ENCODE measurements at places on chromosomes 7 and 10.

DNA sequence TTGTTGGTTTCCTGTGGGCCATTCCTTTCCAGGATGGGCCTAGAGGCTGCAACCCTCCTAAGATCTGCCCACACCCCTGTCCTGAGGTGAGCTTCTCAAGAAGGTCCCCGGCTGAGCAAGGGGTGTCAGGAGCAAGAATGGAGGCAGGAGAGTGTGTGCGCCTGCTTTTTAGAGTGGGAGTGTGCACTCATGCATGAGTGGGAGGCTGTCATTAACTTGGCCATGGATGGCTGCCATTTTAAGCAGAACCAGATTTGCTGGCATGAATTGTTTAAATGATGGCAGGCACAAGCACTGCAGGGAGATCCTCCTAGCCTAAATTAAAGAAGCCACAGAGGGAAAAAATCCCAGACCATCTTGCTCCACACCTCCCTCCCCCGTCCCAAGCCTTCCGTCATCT, 2.9 kb upstream of the SGPL1 start:
- no peak for DNase-seq

DNA sequence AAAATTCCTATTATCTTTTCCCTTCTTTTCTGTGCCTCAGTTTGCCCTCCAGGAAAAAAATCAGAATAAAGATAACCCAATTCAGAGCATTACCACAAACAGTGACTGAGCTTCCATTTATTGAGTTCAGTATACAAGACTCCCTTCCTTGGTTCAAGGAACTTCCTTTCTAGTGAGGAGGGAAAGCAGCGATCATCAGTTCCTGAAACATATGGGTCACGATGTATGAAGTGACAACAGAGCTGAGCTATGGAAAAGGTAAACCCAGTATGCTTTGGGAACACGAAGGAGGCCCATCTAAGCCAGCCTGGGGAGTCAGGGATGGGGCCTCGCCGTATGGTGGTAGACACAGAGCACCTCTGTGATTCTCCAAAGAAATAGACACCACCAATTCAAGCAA, 15.8 kb downstream of the C10orf71 start:
- no peak for DNase-seq

- DNase-seq: no peak
Observed at GRCh38 chr7:154843670-154844237, 159.2 kb downstream of the PAXIP1 start.

DNA sequence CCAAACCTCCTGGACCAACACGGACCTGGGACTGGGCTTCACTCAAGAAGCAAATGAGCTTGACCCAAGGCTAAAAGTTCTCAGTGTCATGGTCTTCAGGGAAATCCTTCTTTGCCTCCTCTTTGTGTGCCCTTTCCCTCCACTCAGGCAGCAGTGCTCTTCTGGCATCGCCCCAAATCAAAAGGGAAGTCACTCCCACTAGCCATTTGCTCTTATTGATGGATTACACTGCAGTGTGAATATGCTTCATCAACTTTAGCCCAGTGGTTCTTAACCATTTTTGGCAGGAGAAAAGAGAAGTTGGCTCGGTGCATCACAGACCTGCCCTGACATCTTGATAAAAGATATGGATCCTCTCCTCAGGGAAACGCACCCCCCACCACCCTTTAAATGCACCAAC, 19.2 kb upstream of the IKZF1 start:
- DNase-seq: no peak

DNA sequence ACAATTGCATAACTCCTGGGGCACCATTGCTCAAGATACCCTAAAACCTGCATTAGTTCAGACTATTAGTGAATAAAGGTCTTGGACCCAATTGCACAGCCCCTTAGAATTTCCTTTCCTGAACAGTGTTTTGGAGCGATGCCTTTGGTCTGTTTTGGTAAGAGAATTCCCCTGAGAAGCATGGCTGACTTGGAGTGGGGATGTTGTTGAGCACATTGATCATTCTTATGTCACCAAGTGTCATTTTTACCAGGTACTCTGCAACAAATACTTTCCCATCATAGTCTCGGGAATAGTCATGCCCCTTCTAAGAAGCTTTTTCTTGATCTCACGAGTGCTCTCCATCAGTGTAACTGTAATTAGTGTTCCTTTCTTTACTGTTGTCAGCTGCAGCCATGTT, 229.7 kb downstream of the GFRA1 start:
- DNase-seq: no peak

GRCh38 chr10:11678074-11678793, 63.9 kb upstream of the ECHDC3 start:
- no peak for DNase-seq

GRCh38 chr7:36527549-36527913, 137.9 kb downstream of the ANLN start:
- DNase-seq: no peak

- no peak for DNase-seq
Observed at GRCh38 chr7:71843676-71844075, 568.5 kb downstream of the CALN1 start.

DNA sequence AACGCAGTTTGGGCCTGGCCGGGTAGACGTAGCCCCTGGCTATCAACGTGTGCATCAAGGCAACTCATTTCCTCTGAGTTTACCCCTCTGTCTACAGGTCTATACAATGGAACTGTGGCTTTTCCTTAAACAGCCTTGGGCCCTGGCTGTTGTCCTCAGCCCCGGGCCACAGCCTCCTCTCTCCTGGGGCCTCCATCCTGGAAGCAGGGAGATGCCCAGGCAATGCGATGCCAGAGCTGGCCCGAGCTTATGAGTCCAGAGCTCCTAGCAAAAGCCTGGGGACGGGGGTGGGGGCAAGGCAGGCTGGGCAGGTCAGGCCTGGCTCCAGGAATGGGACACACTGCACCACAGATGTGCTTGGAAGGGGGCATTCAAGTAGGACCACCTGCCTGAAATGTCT, 89.6 kb upstream of the SMNDC1 start:
- no peak for DNase-seq

DNA sequence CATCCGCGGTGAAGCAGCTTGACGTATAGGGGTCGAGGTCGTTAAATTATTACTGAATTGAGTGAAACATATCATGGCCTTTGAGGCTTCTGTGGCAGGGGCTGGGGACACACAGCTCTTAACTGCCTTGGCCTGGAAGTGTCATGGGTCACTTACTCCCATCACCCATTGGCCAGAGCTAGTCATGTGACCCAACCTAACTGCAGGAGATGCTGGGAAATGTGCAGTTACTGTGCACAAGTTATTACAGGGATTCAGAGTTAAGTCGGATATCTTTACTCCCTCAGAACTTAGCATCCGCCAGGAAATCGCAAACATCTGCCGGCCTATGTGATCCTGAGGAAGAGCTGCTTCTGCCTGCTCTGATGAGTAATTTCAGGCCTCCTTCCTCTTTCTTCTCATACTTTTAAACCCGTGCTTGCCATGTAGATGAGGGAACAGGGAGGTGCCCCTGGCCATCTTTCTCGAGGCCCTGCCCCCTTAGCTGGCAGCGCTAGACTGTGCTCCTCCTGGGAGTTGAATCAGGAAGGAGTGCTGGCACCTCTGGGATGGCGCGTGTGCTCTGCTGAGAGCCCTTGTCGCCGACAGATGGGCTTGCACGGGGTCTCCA, 203.6 kb downstream of the TCF7L2 start:
- DNase-seq: no peak
